B cell (primary cell): ENCODE measurements at places on chromosomes 7 and 10. TPM values are rescaled to one million over a fixed set of nuclear protein-coding genes. Genes with fewer than 3 reads are reported as not detected.

DNA sequence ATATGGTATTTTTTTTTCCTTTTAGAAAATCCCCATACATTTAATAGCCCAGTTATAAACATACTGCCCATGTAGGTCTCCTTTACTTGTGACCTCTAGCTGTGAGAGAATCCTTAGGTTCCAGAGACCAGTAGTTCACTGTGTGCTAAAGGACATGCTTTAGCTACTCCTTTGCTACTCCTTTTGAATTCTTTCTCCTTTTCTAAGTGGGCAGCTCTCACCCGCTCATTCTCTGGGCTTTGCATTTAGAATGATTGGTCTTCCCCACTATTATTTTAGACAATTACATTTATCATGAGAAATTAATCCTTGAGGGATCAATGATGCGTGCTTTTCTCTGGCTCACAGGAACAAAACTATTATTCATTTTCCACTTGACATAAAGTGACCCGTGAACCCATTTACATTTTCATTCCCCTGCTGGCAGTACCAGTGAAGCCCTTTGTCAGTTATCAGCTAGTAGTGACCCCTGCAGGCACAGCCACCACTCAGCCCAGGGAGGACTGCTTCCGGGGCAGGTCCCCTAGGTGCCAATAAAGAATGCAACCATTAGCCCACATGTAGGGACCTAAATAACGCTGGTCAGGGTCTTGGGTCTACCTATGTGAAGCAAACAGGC lies 844.3 kb downstream of the CNTNAP2 start:
- no peaks in the 10 kb centered on the region for H3K36me3 ChIP-seq
- H3K4me3 ChIP-seq: no peak overlapping the region
- no peak for DNase-seq
- no peak overlapping the region for H3K27ac ChIP-seq
- H3K4me1 ChIP-seq: no peaks in the 10 kb centered on the region

DNA sequence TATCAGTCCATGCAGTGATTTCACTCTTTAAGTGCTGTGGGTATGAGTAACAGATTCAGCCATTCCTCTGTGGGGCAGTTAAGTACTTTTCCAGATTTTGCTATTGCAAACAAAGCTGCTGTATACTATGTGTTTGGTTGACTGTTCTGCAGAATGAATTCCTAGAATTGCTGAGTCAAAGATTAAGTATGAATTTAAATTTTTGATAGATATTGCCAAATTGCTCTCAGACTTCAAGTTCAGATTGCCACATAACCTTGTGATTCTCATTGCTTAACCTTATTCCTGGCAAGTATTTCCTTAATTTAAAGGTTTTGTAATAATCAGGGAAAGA lies 21.6 kb upstream of the SAR1A start:
- no peaks in the 10 kb centered on the region for H3K27me3 ChIP-seq
- no peaks in the 10 kb centered on the region for H3K36me3 ChIP-seq
- no peak overlapping the region for H3K4me3 ChIP-seq
- H3K27ac ChIP-seq: no peak overlapping the region

GRCh38 chr7:15168489-15168888 lies 265.9 kb upstream of the DGKB start:
- no peak for DNase-seq
- H3K27me3 ChIP-seq: no peaks in the 10 kb centered on the region
- no peak overlapping the region for H3K4me3 ChIP-seq
- no peaks in the 10 kb centered on the region for H3K4me1 ChIP-seq

DNA sequence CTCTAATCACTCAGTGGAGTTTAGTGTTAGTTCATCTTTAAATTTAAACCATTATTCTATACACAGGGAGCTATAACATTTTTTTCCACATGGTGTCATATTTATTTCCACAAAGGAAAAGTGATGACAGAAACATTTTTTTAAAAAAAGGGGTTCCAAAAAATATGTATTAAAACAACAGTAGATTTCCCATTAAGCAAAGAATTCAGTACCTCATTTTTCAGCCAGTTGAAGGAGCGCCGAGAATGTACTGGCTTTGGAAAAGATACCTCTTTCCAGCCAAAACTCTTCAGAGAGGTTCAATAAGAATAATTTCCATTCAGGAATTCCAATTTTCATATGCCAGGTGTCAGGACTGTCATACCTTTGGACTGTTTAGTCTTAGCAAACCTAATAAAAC lies 250.5 kb upstream of the MEOX2 start:
- H3K36me3 ChIP-seq: no peaks in the 10 kb centered on the region
- no peaks in the 10 kb centered on the region for H3K27me3 ChIP-seq
- no peak overlapping the region for H3K27ac ChIP-seq
- no peak overlapping the region for H3K4me3 ChIP-seq
- H3K4me1 ChIP-seq: no peaks in the 10 kb centered on the region

DNA sequence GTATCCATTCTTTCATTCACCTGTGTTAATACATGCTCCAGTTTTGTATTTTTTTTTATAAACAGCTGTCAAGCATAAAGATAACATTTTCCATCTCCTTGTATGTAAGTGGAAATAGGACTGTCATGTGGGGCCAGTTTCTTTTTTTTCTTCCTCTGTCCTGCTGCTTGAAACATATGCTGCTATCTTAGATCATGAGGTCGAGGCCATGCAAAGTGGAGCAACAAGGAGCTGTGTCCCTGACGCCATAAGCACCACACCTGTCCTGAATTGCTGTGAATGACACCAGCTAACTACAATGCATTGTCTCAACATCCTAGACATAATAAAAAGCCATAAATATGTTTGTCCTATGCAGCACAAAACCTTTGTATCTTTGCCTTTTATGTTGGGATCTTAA lies 37.7 kb upstream of the SLC26A4 start:
- H3K36me3 ChIP-seq: no peaks in the 10 kb centered on the region
- no peak overlapping the region for H3K27ac ChIP-seq
- H3K4me3 ChIP-seq: no peak overlapping the region
- peaks cover 6% of the 10 kb centered on the region for H3K4me1 ChIP-seq
- H3K27me3 ChIP-seq: no peaks in the 10 kb centered on the region

The CLRN3 gene
- polyA plus RNA-seq: not detected in 2 replicates

The HABP2 gene
- not detected in 2 replicates for polyA plus RNA-seq

The HOXA3 gene
- 0.07 TPM in 1 of 2 replicates, not detected in the other for polyA plus RNA-seq

The GPR26 gene
- not detected in 2 replicates for polyA plus RNA-seq
